Testis (tissue), 5 donors: ENCODE measurements at places on chromosomes 3 and 15. TPM values are rescaled to one million over a fixed set of nuclear protein-coding genes. Genes with fewer than 3 reads are reported as not detected.

MB21D2 gene
- total RNA-seq, result 29.2 TPM

DNA sequence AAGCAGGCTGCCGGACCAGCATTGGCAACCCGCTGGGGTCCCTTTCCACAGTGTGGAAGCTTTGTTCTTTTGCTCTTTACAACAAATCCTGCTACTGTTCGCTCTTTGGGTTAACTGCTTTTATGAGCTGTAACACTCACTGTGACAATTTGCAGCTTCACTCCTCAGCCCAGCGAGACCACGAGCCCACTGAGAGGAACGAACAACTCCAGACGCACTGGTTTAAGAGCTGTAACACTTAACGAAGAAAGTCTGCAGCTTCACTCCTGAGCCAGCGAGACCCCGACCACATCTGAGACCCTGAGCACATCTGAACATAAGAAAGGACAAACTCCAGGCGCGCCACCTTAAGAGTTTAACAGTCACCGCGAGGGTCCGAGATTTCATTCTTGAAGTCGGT, 10.7 kb upstream of the CCR4 start:
- DNase-seq, result peak; percentile 64

DNA sequence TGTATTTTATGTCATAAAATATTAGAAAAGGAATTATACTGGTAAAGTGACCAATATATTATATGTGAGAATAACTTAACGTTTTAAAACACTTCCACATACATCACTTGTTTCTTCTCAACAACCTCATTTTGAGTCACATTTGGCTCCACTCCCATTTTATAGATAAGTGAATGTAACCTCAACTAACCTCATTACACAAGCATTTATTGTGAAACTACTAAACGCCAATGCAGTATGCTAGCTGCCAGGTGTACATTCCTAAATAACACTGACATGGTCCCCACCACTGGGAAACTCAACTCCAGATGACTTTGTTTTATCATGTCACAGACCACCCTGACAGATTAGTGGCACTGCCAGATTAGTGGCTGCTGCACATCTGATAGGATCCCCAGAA, 249.7 kb upstream of the CNTN4 start:
- no peak for DNase-seq

- no peak for DNase-seq
These were observed 82.3 kb upstream of the RNU6-1 start for GRCh38 chr15:67922106-67922675.

DNA sequence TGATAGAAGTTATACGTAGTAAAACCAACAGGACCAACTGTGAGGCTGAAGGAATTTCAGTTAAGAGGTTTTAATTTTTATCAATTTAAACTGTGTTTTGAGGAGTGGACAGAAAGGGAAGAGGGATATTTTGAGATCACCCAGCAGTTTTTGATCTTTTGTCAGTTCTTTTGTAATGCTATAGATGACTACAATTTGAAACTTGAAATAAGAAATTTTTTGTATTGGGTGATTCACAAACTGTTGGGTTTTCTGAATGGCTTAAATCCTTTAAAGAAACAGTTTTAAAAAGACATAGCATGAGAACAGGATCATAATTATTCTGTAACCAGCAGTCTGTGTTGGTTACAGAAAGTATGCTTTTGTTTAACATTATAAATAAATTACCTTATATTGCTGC, 67.4 kb downstream of the TCF12 start:
- no peak for DNase-seq

SLC24A5 gene
- not detected for total RNA-seq

GRCh38 chr3:195102609-195103467, 168.1 kb downstream of the XXYLT1 start:
- peak; percentile 45 for DNase-seq

- DNase-seq, result no peak
These were observed 1.7 kb upstream of the NME9 start for GRCh38 chr3:138331143-138331894.

- no peak for DNase-seq
These were observed 108.8 kb upstream of the GPR149 start for GRCh38 chr3:154538566-154539360.

DNAH12 gene
- 11.3 TPM for total RNA-seq

GRCh38 chr3:16395212-16395611, 118.3 kb downstream of the RFTN1 start:
- no peak for DNase-seq

PATL2 gene
- total RNA-seq, result 0.62 TPM

- DNase-seq, result peak; percentile 38
These were observed 59.8 kb upstream of the BOC start for GRCh38 chr3:113151461-113152031.

USP19 gene
- total RNA-seq, result 102 TPM

DNA sequence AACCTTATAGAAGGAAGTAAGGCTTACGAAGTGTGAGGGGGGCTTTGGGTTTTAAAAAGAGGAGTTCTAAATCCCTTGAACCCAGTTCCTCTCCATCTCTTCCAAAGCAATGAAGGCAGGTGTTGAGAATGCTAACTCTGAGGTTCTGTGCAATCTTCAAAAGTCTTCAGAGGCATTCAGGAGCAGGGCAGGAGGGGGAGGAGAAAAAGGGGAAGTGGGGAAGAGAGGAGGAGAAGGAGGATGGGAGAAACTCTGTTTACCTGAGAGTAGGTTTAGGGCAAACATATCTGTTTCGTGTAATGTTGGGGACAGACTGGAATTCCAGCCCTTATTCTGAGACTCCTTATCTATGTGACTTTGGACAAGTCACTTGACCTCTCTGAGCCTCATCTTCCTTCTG, 36.9 kb downstream of the FAM3D start:
- no peak for DNase-seq

GRCh38 chr3:129144786-129145185, 16.1 kb downstream of the ISY1 start:
- no peak for DNase-seq

GRCh38 chr3:112474796-112475195, 24.5 kb downstream of the BTLA start:
- no peak for DNase-seq

DNA sequence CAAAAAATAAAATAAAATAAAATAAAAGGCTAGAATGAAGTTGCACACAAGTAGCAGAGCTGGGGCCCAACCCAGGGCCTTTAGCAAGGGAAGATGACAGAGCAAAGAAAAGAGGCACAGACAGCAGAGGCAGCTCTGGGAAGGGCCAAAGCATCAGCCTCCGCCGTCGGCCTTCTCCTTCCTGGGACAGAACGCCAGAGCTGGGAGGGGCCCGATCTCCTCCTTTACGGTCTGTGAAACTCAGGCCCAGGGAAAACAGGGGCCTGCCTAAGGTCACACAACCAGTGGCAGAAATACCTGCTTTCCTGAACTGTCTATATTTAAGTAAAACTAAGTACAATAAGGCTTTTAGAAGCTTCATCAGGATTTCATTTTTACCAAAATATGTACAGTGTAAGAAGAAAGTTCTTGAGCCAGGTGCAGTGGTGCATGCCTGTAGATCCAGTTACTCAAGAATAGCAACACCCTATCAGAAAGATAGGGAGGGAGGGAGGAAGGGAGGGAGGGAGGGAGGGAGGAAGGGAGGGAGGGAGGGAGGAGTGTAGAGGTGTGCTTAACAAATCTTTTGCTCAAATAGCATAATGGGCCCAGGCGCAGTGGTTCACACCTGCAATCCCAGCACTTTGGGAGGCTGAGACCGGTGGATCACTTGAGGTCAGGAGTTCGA, 43.0 kb upstream of the MUC4 start:
- no peak for DNase-seq

DNA sequence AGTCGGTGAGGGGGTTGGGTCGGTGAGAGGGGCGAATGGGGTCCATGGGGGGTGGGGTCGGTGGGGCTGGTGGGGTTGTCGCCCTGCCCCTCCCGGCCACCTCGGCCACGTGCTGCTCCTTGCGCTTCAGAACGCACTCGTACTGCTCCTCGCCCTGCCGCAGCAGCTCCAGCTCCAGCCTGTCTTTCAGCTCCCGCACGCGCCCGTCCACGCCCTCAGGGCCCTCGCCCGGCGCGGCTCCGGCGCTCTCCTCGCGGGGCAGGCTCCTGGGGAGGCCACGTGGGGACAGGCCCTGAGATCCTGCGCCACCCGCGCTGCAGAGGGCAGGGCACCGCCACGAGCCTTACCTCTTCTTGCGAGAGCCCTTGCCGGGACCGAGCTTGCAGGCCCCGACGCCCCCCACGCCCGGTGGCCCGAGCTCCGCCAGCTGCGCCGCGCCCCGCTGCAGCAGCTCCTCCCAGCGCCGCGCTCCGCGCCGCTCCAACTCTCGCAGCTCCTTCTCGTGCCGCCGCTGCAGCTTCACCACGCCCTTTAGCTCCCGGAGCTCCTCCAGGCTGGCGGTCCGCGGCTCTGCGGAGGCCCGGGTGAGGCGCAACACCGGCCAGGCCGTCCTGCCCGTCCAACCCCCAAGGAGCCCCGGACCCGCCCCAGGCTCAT, 8.2 kb upstream of the ANKRD63 start:
- DNase-seq, result peak; percentile 54

DNA sequence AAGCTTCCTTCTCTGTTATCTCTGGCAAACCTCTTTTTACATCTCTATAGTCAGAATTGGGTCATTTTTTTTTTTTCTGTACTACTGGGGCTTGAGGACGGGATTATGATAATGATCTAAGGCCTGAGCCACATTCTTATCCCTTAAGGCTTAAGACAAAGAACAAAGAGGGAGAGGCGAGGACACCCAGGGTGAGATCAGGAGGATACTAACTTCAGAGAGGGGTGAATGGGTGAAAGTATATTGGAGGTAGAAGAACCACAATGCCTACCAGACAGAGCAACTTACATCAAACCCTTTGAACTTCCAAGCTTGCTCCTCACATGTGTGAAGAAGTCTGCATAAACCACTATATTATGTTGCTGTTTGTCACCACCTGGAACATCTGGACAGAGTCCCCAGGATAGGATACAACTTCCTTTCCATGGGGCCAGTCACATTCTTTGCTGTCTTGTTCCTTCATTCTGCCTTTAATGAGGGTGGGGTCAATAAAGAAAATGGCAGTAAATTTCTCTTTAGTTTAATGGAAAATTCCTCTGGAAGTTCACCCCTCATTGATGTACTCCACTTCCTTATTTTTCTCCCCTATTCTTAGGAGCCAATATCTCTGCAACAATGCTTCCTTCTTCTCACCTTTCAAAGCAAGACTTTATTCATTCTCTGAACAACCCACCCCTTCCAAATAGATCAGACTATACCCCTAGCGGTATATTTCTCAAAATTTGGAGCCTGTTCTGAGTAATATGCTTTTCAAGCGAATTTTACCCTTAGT, 9.1 kb upstream of the PDCD6IP start:
- no peak for DNase-seq

GRCh38 chr15:85000189-85000864, 18.7 kb downstream of the PDE8A start:
- DNase-seq, result no peak

GRCh38 chr3:195133462-195133861, 137.5 kb downstream of the XXYLT1 start:
- DNase-seq, result no peak

SUSD5 gene
- 7.7 TPM for total RNA-seq

GRCh38 chr3:72133329-72134011, 348.5 kb upstream of the PROK2 start:
- DNase-seq, result peak; percentile 43

NANOGP8 gene
- total RNA-seq, result 6.0 TPM

CHRFAM7A gene
- 27.1 TPM for total RNA-seq
